ENCODE measurements at places on chromosomes 3 and 15.
A peak's percentile ranks its signal among the peaks of the same experiment; 100 is the strongest.

GRCh38 chr3:171842864-171843518, at the start of gene TMEM212:
Gene TMEM212, plus strand, starts transcription at chr3:171843349. Its CDS starts 35 bp downstream, at chr3:171843384.
- DNase-seq = no peak

- no peak for DNase-seq
Observed at GRCh38 chr15:99167640-99168039, 62.8 kb downstream of the SYNM start.

DNA sequence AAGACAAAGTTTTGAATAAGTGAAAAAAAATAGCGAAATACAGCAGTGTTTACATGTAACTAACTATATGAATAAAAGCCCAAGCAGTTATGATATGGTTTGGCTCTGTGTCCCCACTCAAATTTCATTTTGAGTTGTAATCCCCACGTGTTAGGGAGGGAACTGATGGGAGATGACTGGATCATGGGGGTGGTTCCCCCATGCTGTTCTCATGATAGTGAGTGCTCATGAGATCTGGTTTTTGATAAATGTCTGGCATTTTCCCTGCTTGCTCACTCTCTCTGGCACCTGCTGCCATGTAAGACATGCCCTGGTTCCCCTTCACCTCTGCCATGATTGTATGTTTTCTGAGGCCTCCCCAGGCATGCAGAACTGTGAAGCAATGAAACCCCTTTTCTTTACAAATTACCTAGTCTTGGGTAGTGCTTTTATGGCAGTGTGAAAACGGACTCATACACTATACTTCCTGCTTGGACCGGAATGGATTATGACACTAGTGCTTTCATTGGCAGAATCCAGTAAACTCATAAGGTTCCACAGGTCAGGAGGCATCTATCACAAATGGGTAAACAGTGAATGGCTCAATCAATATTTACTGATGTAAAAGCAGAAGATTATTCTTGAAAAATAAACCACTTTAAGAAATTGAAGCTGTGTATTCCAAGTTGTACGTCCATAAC, 192.1 kb downstream of the CBLB start:
- no peak for DNase-seq

DNA sequence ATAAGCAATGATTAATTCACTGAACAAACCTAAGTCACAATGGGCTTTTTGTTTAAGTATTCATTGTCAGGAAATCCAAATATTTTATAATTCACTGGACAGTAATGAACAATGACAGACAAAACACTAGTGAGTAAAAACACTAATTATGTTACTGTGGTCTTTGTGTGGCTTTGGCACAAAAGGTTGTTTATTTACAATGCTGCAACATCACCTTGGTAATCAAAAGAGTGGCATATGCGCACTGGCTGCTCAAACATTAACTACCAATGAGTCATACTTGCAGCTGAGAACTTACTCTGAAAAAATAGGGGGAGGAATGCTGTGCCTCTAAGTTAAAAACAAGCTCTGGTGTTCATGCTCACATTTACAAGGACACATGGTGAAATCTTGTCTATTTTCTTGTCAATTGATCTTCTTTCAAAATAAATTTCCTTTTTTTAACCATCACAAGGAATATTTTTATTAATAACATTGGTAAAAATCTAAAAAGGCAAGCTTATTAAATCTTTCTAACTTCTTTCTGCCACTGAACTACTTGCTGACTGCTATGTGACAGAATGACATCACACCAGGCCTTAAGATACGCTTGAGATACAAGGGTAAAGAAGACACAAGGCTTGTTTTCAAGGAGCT, 85.2 kb upstream of the PPIB start:
- peak; percentile 75 for DNase-seq

GRCh38 chr3:131077904-131078303, 51.2 kb downstream of the NEK11 start:
- no peak for DNase-seq

- DNase-seq = no peak
Observed at GRCh38 chr3:124840331-124840730, 46.8 kb downstream of the ITGB5 start.
